ENCODE measurements at places on chromosomes 5 and 9. TPM values are rescaled to one million over a fixed set of nuclear protein-coding genes. Genes with fewer than 3 reads are reported as not detected.

ACTL7A gene
- not detected for total RNA-seq

GRCh38 chr5:5078009-5078897 lies 61.9 kb upstream of the ADAMTS16 start:
- DNase-seq = no peak

GRCh38 chr9:91391412-91391811 lies 29.7 kb upstream of the AUH start:
- DNase-seq = no peak

DNA sequence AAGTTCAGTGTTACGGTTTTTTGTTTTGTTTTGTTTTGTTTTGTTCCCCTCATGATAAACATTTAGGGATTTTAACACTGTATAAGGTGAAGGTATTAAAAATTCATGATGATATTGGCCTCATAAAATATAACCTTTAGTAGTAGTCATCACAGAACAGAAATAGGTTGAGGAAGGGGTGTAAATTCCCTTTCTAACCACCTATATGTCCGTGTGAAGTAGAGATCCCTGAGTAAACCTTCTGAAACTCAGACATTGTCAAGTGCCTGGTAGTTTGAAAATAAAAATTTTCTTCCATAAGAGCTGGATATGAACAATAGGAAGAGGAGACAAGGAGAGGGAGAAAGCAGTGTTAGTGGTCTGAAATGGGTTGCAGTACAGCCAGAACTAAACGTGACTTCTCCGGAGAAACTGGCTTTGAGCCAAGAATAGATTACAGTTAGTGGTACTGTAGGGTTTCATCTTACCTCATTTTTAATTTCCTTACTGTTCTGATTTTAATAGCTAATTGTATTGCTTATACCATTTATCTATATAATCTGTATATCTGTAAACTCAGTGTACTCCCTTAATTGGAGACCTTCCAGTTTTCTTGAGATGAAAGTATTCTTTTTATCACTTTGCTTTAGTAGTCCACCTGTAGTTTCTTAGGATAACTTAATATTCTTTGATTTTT lies 18.3 kb downstream of the UGCG start:
- DNase-seq = no peak

DNA sequence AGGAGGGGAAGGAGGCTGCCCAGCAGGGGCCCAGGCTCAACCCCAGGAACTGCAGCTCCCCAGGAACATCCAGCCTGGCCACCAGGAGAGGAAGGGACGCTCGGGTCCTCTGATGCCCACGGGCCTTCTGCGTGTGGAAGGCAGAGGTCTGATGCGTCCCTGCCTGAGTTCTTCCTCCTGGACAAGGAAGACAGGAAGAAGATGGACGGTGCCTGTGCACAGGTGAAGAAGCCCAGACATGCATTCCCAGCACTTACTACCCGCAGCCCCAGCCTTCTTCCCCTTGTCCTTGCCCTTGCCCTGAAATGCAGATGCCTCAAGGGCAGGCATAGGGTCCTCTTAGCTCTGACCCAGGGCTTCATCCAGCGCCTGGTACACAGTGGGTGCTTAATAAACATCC lies 56.7 kb upstream of the IRX1 start:
- DNase-seq = no peak

Data from aorta (tissue), 5 donors.